SK-N-SH treated with all-trans-retinoic acid at 6 μM for 48 hours (cell line): ENCODE measurements at places on chromosomes 6 and 20.

GRCh38 chr6:140671926-140672325, 1297.5 kb upstream of the CITED2 start:
- no peak for ATAC-seq

DNA sequence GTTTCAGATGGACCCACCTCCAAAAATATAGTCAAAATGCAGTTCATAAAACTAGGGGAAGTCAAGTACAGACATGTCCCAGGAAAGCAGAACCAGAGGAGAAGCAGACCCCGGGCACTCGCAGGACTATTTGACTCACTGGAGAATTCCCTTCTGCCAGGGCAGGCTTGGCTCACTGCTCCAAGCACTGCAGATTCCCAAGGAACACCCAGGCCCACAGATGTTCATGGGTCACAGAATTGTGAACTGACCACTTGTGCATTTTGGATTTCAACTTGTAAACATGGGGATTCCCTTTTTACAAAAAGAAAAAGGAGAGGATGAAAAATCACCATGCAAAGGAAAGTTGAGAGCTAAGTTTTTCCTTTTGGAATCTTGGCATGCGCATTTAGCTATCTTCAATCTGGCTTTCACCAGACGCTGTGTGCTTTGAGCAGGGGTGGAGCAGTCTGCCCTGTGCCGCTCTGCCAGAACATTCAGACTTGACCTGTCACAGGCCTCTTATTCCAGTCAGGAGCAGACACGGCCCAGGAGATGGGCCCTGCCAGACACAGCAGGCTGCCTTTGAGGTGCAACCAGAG, 237.5 kb upstream of the TAB2 start:
- ATAC-seq, result peak; percentile 75

- ATAC-seq, result no peak
These were observed 190.9 kb upstream of the PRSS16 start for GRCh38 chr6:27056615-27057014.

DNA sequence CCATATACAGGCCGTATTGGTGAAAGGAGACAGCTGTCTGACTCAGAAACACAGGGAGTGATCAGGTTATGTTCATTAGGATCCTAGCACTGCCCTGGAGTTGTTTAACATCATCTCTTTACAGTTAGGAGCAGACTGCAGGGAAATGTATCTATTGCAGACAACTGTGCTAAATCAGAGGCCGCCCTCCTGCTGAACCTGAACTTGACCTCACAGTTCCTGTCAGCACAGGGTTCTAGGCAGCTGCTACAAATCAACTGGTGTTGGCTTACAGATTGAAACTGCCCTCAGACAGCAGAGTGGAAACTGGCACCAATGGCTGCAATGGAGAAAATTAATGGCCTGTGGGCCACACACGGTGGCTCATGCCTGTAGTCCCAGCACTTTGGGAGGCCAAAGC, 3.7 kb upstream of the RPP40 start:
- no peak for ATAC-seq

DNA sequence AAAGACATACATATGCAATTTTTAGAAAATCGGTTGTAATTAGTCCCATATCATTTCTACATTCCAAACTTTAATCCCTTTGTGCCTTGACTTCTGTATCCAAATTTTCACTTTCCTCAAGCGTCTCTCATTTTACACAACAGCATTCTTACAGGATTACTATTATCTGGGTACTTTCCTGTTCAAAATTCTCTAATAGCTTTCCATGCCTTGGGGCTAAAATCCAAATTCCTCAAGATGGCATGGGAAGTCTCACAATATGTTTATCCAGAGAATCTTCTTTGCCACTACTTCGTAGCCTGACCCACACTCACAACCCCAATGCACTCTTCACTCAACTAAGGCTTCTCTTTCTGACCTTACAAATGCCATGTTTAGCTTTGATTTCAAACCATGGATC, 125.0 kb downstream of the TBX18 start:
- ATAC-seq, result no peak

GRCh38 chr20:32512047-32512385, 73.1 kb downstream of the NOL4L start:
- no peak for ATAC-seq

GRCh38 chr20:49705358-49705757, 8.3 kb downstream of the B4GALT5 start:
- no peak for ATAC-seq

DNA sequence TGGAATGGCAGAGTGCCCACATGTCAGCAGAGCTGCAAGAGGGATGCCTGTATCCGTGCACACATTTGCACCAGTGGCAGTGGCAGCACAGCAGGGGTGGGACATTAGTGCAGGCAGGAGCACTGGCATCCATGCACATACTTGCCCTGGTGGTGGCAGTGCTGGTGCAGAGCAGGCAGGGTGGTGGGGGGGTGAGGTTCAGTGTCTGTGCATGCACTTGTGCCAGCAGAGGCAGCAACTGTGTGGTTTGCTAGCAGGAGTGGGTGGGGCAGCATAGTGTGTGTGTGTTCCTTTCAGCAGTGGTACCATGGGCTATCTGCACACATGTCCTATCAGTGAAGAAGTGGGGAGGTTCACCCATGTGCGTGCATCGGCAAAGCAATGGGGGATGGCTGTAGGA, 151.6 kb downstream of the EPM2A start:
- no peak for ATAC-seq

DNA sequence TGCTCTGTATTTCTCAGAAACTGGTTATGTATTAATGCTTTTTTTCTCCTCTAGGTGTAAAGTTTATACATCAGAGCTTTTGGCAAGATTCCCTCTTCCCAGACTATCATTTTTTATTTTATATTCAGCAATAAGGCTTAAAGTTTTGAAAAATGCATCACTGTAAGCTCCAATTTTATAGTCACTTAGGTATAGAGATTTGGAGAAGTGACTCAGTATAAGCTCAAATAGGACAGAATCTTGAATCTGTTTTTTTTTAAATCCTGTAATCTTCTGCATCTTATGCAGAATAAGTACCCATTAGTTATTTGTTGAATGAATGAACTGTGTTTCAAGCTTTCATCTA, 1.0 kb downstream of the NCOA7 start:
- no peak for ATAC-seq

- no peak for ATAC-seq
These were observed 33.8 kb downstream of the KPNA5 start for GRCh38 chr6:116714761-116715160.

DNA sequence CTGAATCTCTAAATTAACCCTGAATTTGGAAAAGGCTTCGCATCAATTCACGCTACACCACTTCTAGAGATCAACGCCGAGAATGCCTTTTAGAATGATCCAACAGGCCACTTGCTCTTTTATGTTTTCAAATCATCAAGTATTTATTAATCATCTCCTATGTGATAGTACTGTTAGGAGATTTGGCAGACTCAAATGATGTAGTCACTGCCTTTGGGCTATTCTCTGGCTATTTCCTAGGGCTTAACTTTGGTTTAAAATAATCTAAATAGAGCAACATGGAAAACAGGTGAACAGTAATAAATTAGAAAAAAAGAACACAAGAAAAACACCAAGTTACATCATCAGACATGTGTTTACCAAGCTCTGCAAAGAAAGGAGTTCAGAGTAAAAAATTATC, 140.3 kb downstream of the TENT5A start:
- no peak for ATAC-seq

GRCh38 chr6:11702089-11702488, 76.5 kb downstream of the ADTRP start:
- ATAC-seq, result peak; percentile 54

- no peak for ATAC-seq
These were observed 69.6 kb downstream of the DNAH8 start for GRCh38 chr6:38784506-38785235.

DNA sequence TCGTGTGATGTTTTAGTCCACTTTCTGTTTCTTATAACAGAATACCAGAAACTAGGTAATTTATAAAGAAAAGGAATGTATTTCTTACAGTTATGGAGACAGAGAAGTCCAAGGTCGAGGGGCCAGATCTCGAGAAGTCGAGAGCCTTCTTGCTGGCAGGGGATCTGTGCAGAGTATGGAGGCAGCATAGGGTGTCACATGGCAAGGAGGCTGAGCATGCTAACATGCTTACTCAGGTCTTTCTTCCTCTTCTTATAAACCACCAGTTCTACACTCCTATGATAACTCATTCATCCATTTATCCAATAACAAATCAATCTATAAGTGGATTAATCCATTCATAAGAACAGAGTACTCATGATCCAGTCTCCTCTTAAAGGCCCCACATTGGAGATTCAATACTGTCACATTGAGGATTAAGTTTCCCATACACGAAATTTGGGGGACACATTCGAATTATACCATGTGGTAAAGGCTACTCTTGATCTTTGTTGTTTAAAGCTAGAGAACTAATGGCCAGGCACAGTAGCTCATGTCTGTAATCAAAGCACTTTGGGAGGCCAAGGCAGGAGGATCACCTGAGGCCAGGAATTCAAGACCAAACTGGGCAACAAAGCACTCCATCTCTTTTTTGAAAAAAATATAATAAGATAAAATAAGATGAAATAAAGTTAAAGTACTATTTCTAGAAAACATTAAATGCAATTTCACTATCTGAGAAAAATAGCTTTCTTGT, 2.1 kb downstream of the GOPC start:
- ATAC-seq, result no peak

DNA sequence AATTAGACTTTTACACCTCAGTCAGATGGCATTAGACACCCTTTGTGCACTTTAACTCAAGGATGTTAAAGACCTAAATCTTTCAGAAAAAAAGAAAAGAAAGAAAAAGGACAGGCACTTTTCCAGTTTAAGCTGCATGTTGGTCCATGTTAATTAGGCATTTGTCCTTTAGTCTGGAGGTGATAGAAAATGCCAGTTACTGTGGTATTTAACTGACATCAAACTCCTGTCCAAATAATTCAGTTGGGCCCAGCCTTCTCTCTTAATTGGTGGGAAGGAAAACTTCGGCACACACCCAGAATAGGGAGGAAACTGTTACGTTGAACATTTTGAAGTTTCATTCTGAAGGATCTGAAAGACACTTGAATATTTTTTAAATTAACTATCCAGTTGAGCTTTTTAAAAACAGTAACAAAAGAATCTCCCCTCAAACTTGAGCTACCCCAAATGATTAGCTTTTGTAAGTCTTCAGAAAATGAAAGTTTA, 30.3 kb downstream of the RREB1 start:
- no peak for ATAC-seq

DNA sequence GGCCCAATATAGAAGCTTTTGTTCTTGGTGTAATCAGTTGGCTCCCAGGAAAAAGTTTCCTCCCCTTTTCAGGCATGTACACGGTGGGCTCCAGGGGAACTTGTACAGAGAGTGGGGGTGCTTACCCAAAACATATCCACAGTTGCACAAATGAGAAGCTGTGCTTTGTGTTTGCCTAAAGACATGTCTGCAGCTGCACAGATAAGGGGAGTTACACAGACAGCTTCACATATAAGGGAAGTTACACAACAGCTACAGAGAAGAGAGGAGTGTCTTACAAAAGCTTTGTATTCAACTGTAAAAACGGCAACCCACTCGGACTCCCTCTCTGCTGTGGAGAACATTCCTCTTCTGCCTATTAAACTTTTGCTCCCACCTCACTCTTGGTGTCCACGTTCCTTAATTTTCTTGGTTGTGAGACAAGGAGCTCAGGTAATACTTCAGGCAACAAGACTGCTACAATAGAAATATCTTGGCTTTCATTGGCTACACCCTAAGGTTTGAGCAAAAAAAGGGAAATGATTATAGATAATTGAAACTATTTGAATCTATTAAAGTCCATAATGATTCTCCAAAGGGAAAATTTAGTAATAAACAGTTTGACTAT, 7.4 kb upstream of the PNRC1 start:
- ATAC-seq, result no peak

- no peak for ATAC-seq
These were observed 18.9 kb downstream of the ZNF831 start for GRCh38 chr20:59182401-59183044.

DNA sequence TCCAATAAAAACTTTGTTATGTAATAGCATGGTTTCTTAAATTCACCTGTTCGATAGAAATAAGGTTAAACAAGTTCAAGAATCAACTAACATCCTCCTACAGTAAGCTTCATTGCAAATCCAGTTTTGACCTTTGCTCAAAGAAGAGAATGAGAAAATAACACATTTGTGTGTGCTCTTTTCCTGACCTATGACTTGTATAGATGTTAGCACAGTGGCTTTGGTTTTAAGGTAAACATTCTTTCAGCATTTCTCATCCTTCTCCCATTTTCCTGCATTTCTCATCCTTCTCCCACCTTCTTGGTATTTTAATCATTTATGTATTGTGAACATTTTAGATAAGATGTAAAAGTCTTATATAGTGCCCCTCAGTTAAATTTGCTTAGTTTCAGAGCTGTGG, 73.9 kb downstream of the PLCB1 start:
- no peak for ATAC-seq

- ATAC-seq, result no peak
These were observed 618.5 kb downstream of the EYS start for GRCh38 chr6:65088575-65088974.

GRCh38 chr6:82555801-82556200, 192.2 kb downstream of the TPBG start:
- ATAC-seq, result peak; percentile 29; the same call in 1 of the 3 replicates

DNA sequence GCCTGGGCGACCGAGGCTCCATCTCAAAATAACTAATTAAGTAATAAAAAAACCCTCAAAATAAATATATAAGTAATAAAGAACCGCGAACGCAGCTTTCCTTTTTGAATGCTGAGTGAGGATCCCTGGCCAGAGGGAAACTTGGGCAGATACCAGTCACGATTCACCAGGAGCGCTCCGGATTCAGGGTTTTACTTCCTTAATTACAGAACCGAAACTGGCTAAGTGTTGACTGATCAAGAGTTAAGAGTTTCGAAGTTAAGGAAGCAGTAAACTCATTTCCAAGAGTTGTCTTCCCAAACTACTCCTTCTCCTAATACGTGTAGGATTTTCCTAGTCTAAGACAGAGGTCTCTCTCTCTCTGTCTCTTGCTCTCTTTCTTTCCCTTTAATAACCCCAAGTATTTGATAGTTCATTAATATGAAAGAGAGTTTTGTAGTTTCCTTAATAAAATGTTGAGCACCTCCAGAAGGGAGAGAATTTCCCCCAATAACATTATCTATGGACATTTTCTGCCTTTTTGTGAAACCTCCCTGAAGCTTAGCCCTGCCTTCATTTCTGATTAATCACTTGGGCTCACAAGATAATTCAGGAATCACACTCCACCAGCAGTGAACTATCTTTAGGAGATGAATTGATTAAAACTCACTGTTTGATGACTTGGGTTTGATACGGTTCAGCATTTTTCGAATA, 61.4 kb upstream of the ZNF217 start:
- no peak for ATAC-seq

DNA sequence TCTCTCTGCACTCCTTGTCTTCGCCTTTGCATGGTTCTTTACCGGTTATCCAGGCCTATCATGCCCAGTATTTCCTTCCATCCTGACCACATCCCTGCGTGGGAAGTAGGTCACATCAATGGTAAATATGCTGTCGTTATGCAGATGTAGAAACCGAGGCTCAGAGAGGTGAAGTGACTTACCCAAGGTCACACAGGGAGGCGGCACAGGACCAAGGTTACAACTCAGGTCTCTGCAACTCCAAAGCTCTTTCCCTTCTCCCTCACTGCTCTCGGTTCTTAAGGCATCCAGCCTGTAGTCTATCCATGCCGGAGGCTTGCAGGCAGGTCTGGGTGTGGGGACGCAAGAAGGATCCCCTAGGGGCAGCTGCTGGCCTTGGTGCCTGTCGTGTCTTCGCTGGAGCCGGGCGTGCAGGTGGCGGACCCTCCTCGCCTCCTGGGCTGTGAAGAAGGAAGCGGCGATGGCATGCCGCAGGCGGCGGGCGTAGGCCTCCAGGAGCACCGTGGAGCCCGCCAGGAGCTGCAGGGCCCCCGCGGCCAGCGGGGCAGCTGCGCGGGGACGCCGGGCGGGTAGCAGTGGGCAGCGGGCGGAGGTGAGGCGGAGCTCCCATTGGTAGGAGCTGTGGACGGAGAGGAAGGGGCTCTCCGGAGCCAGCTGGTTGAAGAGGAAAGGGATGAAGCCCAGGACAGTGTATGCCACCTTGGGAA, 9.1 kb downstream of the OCSTAMP start:
- ATAC-seq, result no peak
